T1000 (cell line): ENCODE measurements at places on chromosomes 12 and 14.

DNA sequence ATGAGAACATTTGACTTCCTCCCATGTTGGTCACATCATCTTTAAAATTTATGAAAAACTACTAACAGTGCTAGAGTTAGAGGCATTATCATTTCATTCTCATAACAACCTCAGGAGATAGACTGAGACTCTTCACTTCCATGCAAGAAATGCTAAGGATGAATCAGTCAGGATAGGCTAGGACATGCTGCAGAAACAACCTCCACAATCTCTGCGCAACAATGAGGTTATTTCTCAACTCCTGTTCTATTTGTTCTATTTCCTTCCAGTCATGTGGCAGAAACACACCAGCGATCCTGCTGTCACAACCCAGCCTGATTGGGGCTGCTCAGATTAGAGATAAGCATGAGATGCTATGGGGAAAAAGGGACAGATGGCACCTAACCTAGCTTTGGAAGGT is 49.0 kb upstream of the TMEM263 start:
- no peak for DNase-seq

DNA sequence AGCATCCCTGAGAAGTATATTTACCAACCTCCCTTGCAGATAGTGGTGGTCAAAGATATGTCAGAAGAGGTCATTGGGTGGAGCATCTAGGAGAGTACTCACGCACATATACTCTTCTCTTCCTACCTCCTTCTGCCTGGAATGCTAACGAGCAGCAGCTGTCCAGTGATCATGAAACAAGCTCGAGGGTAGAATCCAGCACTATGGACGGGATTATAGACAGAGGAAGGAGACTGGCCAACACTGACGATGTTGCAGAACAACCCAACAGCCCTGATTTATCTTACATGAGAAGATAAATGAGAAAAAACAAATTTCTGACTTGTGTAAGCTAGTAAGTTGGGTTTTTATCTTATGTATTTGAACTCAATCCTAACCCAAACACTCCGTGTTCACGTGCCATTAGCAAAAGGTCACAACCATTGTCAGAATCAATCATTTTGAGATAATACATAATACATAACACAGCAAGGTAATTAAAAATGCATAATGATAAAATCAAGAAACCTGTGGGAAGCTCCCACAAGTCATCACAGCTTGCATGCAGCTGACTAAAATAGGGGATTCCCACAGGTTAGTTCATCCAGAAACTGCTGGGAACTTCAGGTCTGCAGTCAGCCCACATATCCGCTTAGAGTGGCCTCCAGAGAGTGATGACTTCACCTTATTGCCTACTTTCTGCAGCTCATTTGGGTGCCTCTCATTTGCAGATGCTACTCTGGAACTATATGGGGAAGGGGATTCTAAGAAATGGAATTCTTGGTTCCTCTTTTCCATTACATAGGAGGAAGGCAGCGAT is 36.3 kb upstream of the STK38L start:
- no peak for DNase-seq

DNA sequence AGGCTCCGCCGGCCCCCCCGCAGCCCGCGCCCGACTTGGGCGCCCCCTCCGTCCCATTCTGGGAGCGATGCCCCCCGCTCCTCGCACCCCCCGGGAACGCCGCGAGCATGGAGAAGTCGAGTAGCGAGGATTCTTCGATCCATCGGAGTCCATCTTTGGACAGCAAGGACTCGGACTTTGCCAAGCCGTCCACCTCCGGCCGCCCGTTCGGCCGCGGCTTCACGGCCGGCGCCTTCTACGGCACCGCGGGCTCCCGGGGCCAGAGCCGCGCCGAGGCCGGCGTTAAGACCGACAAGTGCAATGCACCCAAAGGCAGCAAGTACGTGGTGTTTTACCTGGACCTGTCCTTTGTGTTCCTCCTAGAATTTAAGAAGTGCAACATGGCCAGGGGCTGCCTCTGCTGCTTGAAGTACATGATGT is 123.6 kb downstream of the TSPAN9 start:
- no peak for DNase-seq

DNA sequence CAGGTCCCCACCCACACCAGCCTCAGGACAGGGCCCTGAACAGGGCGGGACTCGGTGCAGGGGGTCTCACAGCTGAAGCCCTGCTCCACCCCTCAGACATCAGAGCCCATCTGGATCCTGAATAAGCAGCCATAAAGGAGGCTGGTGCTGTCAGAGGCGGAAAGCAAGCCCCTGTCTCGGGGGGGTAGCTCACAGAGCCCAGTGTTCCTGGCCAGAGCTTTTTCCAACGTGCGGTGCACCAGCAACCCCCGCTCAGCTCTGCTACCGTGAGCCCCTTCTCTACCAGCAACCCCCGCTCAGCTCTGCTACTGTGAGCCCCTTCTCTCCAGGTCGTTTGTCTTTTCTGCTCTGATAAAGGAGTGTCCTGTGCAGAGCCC is 136.5 kb upstream of the SFSWAP start:
- DNase-seq = no peak

GRCh38 chr12:120866108-120866507 is 38.0 kb downstream of the SPPL3 start:
- no peak for DNase-seq

- no peak for DNase-seq
Observed at GRCh38 chr12:106773286-106774004, 1.0 kb upstream of the RIC8B start.

DNA sequence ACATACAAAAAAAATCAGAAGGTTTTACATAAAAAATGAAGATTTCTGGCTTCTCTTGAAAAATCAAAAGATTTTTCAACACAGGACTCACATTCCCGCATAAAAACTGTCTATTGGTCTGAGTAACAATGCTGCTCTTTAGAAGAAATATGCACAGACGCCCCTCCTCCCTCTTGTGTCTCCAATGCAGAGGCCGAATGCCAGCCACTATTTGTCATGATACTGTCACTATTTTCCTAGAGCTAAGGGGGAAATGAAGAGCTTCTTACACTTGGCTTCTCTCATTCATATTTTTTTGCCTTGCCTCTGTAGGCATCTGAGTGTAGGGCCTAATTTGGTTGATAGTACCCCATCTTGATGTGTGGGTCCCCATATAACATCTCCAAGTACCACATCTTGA is 98.0 kb downstream of the BBS10 start:
- DNase-seq = no peak

DNA sequence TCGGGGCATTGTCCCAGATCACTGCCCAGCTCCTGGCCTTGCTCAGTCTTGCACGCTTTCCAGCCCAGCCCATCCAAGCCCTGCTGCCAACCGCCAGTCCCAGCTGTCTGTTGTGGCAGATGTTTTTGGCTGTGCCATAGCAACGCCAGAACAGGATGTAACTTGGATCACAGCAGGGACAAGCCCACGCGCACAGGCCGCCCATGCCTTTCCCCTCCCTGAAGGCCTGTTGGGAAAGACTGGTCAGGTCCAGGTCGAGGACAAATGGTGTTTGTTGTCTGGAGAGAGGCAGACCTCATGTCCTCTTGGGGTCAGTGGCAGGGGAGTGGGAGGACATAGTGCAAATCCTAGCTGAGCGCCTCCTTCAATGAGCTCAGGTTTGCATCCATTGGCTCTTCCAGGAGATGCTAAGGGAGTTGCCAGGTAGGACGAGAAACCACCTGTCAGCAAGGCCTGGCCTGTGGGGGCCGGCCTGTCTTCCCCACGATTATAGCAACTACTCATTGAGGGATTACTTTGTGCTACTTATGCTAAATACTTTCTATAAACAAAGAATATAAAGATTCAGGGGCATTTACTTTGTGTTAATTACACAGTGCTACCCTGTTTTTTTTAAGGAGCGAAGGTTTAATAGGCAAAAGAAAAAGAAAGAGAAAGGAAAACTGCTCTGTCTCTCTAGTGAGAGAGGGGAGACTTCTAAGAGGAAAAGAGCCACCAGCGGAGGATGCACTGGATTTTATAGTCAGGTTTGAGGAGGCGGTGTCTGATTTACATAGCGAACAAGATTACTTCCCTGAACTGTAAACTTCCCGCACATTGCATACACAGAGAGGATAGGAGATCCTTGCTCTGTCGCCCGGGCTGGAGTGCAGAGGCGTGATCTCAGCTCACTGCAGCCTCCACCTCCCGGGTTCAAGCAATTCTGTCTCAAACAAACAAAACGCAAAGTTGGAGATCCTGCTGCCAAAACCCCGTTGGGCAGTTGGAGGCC is 42.8 kb upstream of the CORO1C start:
- peak; percentile 6 for DNase-seq

GRCh38 chr14:32657081-32657480 is 281.6 kb upstream of the NPAS3 start:
- no peak for DNase-seq

DNA sequence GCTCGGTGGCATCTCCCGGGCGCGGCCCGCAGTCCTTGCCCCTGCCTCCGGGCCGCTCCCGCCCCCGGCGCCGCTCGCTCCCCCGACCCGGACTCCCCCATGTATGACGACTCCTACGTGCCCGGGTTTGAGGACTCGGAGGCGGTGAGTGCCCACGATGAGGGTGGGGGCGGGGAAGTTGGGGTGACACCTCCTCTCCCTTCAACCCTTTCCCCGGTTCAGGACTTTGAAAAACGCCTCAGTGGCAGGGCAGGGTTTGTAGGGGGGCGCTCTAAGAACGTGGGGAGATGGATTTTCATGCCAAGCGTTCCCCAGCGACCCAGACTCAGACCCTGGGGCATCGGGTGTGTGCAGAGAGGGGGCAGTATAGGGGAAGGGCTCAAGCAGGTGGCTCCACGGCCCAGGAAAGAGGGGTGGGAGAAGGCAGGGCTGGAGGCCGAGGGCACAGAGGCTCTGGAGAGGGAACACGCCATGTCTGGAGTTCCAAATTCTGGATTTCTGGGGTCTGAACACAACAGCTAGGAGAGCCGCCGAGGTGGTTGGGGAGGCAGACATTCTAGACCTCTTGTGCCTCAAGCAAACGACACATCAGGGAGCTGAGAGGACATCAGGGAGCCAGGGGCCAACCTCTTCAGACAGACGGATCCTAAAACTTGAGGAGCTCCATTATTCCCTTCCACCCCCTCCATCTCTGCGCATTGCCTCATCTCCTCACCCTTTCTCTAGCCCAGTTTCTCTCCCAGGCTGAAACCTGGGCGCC is 715 bp downstream of the CACNB3 start:
- DNase-seq = no peak

DNA sequence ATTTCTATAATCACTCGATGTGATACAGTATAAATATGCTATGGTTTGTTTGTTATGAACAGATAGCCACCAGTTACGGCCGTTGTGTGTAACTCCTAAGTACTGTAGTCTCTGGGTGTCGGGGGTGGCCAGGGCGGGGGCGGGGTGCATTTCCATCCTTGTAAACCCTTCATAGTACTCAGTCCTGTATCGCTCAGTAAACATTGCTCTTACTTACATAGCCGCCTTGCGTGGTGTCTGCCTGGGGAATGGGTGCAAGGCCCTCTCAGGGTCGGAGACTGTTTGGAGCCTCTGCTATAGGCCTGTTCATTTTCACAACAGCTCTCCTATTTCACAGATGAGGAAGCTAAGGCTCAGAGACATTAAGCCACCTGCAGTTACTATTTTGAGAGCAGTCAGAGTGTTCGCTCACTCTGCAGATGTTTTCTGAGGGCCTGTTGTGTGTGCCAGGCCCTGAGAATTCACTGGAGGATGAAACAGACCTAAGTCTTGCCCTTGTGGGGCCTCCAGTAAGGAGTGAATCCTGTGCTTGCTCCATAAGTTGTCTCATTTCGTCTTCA is 42.5 kb downstream of the JDP2 start:
- DNase-seq = no peak

- DNase-seq = no peak
Observed at GRCh38 chr14:99602054-99602787, 1.8 kb downstream of the CCDC85C start.

GRCh38 chr12:111685322-111685810 is 390 bp downstream of the BRAP start:
- DNase-seq = no peak

DNA sequence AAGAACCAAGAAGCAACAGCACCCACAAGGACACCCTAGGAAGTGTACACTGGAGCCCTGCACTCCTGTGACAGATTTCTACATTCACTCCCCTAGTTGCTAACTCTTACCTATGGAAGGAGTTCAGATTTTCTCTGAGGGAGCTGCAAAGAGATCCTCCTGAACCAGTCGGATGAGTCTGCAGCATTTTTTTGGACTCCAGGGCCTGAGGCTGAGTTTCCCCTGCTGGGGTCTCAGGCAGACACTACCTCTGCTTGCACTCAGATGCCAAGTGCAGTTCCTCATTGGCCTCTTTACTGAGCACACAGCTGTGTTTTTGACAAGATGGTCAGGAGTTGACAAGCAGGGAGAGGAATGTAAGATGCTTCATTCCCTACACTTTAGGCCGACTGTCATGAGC is 153.2 kb upstream of the RBM19 start:
- DNase-seq = peak; percentile 2

DNA sequence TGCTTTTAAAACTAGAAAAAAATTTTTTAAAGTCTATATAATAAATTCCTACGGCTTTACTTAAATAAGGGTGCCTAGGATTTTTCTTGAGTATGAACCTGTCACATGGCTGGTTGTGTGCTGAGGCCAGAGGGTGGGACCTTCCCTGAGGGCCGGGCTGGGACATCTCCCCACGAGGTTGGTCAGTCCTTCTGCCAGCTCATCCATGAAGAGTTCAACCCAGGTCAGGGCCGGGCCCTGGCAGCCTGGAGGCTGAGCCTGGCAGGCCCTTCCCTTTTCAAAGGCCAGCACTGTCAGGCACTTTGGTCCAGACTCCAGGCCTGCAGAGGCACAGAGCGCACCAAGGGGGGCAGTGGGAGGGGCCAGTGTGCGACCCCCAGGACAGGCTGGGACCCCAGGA is 31.7 kb downstream of the TNFAIP2 start:
- DNase-seq = peak; percentile 26

- DNase-seq = no peak
Observed at GRCh38 chr12:20317554-20317953, 50.8 kb upstream of the PDE3A start.

GRCh38 chr12:14810953-14811483 is 3.0 kb downstream of the SMCO3 start:
- no peak for DNase-seq

DNA sequence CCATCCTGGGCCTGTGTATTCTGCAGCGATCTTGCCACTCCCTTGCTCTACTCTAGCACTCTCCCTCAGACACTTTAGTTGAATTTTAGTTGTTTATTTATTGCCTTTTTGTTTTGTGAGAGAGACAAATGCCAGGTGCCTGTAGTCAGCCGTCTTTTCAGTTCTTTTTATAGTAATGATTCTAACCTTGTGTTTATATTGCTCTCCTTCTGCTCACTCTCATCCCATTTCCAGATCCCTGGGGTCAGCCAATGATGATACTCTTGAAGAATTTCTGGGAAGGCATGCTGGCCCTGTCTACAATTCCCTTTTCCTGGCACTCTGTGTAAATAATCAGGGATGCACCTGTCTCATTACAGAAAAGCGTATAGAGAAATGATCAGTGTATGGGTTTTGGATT is 334.1 kb upstream of the MIS18BP1 start:
- DNase-seq = no peak

DNA sequence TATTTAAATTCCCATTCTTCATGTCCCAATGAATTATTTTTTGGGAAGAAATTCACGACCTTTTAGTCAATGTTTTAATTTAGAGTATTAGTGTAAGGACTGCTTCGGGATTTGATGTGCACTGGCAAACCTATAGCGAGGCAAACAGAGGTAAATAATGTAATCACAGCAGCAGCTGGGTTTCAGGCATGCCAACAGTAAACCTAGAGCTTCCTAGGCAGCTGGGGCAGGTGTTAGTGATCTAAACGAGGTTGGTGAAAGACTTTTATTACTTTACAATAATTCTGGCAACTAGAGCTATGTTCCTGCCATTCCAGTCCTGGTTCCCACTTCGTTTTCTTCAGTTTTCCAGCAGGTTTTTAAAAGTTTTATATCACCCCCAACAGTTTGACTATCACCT is 1036.4 kb upstream of the FOXG1 start:
- DNase-seq = no peak
